ENCODE measurements at places on chromosomes 16 and 17.

DNA sequence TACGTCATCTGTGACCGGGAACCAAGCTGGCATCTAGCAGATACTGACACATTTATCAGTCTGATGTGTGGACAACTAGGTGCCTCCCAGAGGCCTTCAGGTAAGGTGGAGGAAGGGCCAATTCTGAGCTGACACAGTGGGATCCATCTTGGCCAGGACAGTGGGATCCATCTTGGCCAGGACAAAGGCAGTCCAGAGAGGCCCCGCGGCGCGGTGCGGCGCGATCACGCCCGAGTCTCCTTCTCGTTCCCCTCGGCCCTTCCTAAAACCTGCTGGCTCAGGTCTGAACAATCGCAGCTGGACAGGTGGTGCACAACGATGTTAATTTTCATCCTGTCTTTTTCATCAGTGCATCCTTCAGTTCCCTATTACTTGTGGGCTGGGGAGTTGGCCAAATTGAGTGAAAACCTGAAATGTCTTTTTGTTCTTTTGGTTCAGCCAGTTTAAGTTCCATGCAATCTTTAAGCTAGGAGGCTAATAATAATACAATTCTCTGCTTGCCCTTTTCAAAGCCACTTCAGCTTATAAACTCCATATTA, 486 bp upstream of the WSB1 start:
- H3K27ac ChIP-seq: peak overlapping the region; percentile 100
- peaks cover 2% of the 10 kb centered on the region for H3K27me3 ChIP-seq
- peaks cover 27% of the 10 kb centered on the region for H3K4me1 ChIP-seq
- peak overlapping the region; percentile 98 for H3K4me3 ChIP-seq

GRCh38 chr16:58497468-58497867, 2.5 kb upstream of the NDRG4 start:
- H3K36me3 ChIP-seq: no peaks in the 10 kb centered on the region
- H3K4me3 ChIP-seq: no peak overlapping the region

- H3K4me1 ChIP-seq: peaks cover 16% of the 10 kb centered on the region
- H3K27ac ChIP-seq: no peak overlapping the region
- no peaks in the 10 kb centered on the region for H3K36me3 ChIP-seq
- peak overlapping the region; percentile 23 for H3K4me3 ChIP-seq
- H3K27me3 ChIP-seq: peaks cover 16% of the 10 kb centered on the region
Observed at GRCh38 chr16:4316864-4317531, 1.1 kb downstream of the GLIS2 start.

GRCh38 chr16:27453494-27453825, 51.5 kb downstream of the IL21R start:
- H3K27ac ChIP-seq: peak overlapping the region; percentile 34
- peaks cover 61% of the 10 kb centered on the region for H3K4me1 ChIP-seq
- H3K36me3 ChIP-seq: peaks cover 44% of the 10 kb centered on the region

GRCh38 chr16:19705146-19705501, 12.9 kb downstream of the KNOP1 start:
- no peak overlapping the region for H3K4me3 ChIP-seq
- H3K4me1 ChIP-seq: peaks cover 2% of the 10 kb centered on the region
- H3K36me3 ChIP-seq: peaks cover 56% of the 10 kb centered on the region
- no peak for DNase-seq
- no peak overlapping the region for H3K27ac ChIP-seq

DNA sequence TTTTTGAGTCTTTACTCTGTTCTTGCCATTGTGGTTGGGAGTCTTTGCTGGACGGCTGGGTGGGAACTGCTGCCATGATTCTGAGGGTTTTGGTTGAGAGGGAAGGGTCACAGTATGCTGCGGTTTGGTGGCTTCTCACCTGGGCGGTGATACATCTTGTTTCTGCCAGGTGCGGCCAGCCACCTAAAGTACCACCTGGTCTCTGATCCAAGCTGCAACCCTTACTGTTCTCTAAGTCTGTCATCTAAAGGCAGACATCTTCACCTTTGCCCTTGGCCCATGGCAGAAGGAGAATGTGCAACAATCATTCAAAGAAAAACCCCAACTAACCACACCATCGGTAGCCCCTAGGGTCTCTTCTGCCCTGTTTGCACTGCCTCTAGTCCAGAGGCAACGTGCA, 19.6 kb upstream of the MPO start:
- DNase-seq: no peak
- H3K36me3 ChIP-seq: peaks cover 11% of the 10 kb centered on the region
- H3K4me3 ChIP-seq: no peak overlapping the region
- H3K27me3 ChIP-seq: peaks cover 9% of the 10 kb centered on the region
- H3K4me1 ChIP-seq: peaks cover 2% of the 10 kb centered on the region
- no peak overlapping the region for H3K27ac ChIP-seq

GRCh38 chr17:78717431-78717980, 64.6 kb downstream of the CYTH1 start:
- H3K27ac ChIP-seq: peak overlapping the region; percentile 88
- H3K27me3 ChIP-seq: no peaks in the 10 kb centered on the region

GRCh38 chr17:79125503-79125902, 50.9 kb downstream of the ENGASE start:
- no peaks in the 10 kb centered on the region for H3K36me3 ChIP-seq
- H3K27me3 ChIP-seq: peaks cover 2% of the 10 kb centered on the region
- DNase-seq: no peak
- H3K4me1 ChIP-seq: no peaks in the 10 kb centered on the region

GRCh38 chr16:30127993-30128392, 5.0 kb upstream of the MAPK3 start:
- no peaks in the 10 kb centered on the region for H3K27me3 ChIP-seq
- H3K27ac ChIP-seq: no peak overlapping the region
- H3K36me3 ChIP-seq: peaks cover 1% of the 10 kb centered on the region
- no peak for DNase-seq

DNA sequence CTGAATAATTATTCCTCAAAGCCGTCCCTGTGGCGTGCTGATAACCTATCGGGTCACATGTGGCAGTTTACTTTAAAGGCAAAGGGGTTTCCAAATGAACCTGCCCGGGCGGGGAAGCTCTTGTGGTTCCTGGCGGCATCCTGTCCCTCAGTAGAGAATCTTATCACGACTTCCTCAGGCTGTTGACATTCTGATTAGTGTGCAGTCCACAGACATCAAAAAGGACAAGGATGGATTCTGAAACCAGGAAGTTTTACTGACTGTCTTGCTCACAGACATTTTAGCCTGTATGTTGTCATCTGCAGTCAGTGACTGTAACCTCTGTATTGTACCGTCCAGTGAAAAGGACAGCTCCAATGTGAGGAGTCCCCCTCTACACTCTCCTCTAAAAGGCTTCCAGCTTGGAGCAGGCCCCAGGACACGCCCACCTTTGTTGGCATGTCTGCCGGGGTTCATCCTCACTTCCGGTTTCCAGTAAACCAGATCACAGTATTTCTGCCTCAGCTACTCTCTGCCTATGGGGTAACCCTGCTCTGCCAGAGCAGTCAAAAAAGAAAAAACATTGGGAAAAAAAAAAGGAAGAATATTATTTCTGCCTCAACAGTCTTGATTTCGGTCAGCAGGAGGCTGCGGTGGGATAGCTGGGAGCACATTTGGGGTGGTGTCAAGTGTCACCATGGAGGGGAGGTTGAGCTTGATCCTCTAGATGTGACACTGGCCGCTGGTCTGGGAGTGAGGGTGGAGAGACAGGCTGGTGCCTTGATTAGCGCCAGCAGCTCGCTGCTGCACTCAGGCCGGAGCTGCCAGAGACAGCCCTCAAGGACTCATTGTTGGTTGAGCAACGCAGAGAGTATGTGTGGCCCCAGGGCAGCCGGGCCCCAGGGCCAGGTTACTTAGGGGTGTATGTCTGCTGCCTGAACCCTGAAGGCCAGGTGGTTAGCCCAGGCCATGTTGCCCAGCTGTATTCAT, 89.0 kb upstream of the DNAH17 start:
- H3K36me3 ChIP-seq: peaks cover 28% of the 10 kb centered on the region
- H3K27ac ChIP-seq: peak overlapping the region; percentile 81
- peak overlapping the region; percentile 68 for H3K4me3 ChIP-seq
- H3K4me1 ChIP-seq: peaks cover 28% of the 10 kb centered on the region
- H3K27me3 ChIP-seq: no peaks in the 10 kb centered on the region

DNA sequence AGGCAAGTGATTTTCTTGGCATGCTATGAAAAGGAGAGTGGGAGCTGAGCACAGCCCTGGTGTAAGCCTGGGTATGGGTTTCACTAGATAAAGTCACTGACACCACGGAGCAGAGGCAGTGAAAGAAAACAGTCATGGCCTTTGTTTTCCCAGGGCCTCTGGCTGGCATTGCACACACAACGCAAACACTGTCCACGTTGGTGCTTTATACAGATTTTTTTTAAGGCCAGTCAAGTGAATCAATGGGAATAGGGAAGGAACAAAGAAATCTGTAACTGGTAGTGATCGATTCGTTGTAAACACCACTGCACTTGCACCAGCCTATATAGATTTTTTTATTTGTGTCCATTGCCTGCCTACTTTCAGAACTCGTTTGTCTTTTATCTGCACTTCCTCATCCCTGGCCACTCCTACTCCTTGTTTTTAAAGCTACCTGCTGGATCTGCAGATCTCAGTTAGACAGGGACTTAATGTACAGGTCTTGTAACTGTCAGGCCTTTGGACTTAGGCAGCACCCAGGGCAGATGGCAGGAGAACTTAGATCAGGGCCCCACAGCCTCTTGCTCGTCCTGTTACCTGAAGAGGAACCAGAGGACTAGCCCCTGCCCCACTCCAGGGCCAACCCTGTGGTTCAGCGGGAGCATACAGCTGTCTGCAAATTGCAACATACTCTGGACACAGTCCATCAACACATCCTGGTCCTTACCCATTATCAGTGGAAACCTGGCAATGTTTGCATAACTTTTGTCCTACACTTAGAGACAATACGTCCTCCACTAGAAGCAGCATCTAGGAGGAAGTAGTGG, 10.6 kb upstream of the TMIGD1 start:
- H3K27me3 ChIP-seq: peaks cover 2% of the 10 kb centered on the region
- no peak overlapping the region for H3K27ac ChIP-seq
- H3K4me3 ChIP-seq: no peak overlapping the region
- peaks cover 16% of the 10 kb centered on the region for H3K4me1 ChIP-seq
- DNase-seq: no peak

- no peaks in the 10 kb centered on the region for H3K4me1 ChIP-seq
- H3K36me3 ChIP-seq: no peaks in the 10 kb centered on the region
- H3K27me3 ChIP-seq: no peaks in the 10 kb centered on the region
- no peak overlapping the region for H3K4me3 ChIP-seq
Observed at GRCh38 chr16:77043076-77043475, 147.9 kb upstream of the MON1B start.

DNA sequence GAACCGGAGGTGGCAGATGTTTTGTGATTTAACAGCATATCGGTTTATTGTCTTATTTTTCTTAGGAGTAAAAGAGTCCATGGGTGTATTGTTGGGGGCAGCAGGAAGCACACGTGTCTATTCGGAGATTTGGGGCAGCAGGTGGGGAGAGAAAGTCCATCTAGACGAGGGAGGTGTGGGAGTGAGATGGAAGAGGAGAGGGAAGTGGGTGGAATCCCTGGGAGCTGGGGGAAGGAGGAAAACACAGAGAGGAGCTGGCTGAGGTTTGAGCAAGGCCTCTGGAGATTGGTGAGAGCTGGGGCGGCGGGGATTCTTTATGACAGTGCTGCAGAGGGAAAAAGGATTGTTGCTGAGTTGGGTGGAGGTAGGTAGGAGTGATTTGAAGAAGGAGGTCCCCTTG, 72.1 kb downstream of the PRKCB start:
- no peaks in the 10 kb centered on the region for H3K27me3 ChIP-seq
- H3K4me3 ChIP-seq: no peak overlapping the region
- H3K4me1 ChIP-seq: peaks cover 24% of the 10 kb centered on the region
- DNase-seq: no peak
- H3K27ac ChIP-seq: no peak overlapping the region

- no peaks in the 10 kb centered on the region for H3K27me3 ChIP-seq
- peak within 1 kb of the TSS; percentile 93 for H3K27ac ChIP-seq
- peak within 1 kb of the TSS; percentile 96 for H3K4me3 ChIP-seq
Observed at GRCh38 chr16:70800781-70801480, at the start of gene VAC14. TSS of gene VAC14 (minus strand) at chr16:70801158. CDS start at chr16:70800900, 258 bp downstream.

DNA sequence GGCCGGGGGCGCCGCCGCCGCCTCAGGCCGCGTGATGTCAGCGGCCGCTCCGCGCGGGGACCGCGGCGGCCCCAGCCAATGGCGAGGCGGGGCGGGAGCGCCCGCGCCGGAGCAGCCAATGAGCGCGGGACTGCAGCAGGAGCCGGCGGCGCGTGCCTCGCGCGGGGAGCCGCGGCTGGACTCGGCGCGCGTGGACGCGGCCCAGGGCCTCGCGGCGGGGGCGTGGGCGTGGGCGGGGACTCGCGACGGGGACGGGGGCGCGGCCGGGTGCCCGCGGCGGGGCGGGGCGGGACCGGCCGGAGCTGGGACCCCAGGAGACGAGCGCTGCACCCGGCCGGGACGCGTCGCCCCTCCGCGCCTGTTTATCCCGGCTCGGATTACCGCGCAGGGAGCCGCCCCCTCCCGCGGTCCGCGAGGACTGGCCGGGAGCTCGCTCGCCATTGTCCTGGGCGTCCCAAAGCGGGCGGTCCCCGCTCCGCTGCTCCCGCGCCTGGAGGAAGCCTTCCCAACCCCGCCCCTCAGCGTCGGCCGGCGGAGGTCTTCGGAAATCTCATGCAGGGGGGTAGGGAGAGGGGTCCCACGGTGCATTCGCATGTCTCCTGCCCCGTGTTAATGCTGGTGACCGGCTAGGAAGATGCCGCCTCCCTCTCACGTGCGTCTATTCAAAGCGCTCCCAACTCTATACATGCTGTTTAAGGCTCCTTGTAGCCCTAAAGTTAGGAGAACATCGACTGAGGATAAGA, at the start of gene RNF157:
Gene RNF157 (minus strand): TSS at position 33 of the 743 bp plus-strand sequence. CDS start 253 bp downstream, outside the sequence.
- H3K27me3 ChIP-seq: no peaks in the 10 kb centered on the region
- peaks cover 57% of the 10 kb centered on the region for H3K4me1 ChIP-seq
- peak within 1 kb of the TSS; percentile 94 for H3K4me3 ChIP-seq
- peaks cover 23% of the 10 kb centered on the region for H3K36me3 ChIP-seq
- peak; percentile 94 for DNase-seq

DNA sequence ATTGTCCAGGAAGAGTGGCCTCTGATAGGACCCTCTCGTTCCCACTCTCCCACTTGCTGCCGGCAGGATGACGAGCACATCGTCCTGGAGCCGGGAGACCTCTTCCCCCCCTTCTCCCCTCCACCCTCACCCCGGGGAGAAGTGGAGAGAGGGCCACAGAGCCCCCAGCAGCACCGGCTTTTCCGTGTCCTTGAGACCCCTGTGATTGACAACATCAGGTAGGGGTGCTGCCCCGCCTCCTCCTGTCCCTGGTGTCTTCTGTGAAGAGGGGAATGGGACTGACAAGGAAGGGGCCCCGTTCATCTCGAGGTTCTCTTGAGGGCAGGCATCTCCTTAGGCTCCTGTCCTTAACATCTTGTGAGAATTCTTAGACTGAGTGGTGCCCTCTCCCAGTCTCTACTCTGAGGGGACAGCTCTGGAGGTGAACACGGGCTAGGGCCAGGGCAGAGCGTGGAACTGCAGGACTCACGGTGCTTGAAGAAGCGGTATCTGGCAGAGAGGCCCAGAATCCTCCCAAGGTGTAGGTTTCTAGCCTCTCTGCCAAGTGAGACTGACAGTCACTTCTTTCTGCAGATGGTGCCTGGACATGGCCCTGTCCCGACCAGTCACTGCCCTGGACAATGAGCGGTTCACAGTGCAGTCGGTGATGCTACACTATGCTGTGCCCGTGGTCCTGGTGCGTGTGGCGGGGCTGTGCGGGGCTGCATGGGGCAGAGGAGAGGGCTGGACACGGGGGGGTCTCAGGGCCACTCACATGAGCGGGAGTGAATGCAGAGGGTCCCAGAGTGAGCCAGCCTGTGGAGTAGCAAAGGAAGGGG, 26.4 kb downstream of the CASKIN2 start:
- H3K27me3 ChIP-seq: no peaks in the 10 kb centered on the region
- H3K36me3 ChIP-seq: peaks cover 12% of the 10 kb centered on the region
- peaks cover 15% of the 10 kb centered on the region for H3K4me1 ChIP-seq

GRCh38 chr16:59021751-59022150, 287.6 kb upstream of the GOT2 start:
- H3K36me3 ChIP-seq: no peaks in the 10 kb centered on the region
- H3K27me3 ChIP-seq: no peaks in the 10 kb centered on the region
- DNase-seq: no peak
- H3K27ac ChIP-seq: no peak overlapping the region

All from activated CD4-positive, alpha-beta T cell treated with anti-CD3 and anti-CD28 coated beads, Interleukin-2, amount 10 ng/mL, durations not matched to agents 24 days and 14 days (primary cell).